ENCODE measurements at places on chromosomes 1 and 21. TPM values are rescaled to one million over a fixed set of nuclear protein-coding genes. Genes with fewer than 3 reads are reported as not detected.

DNA sequence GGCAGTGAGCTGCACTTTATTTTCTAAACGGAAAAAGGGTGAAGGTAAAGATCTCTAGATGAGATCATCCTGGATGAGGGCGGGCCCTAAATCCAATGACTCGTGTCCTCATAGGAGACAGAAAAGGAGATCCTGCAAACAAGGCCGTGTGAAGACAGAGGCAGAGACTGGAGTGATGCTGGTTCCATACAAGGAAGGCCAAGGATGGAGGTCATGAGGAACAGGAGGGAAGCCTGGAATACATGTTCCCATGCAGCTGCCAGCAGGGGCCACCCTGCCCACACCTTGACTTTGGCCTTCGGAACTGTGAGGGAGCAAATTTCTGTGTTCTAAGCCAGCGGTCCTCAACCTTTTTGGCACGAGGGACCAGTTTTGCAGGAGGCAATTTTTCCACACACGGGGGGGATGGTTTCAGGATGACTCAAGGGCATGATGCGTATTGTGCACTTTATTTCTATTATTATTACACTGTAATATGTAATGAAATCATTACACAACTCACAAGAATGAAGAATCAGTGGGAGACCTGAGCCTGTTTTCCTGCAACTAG is 94.3 kb downstream of the PSMG1 start:
- DNase-seq, result no peak

DNA sequence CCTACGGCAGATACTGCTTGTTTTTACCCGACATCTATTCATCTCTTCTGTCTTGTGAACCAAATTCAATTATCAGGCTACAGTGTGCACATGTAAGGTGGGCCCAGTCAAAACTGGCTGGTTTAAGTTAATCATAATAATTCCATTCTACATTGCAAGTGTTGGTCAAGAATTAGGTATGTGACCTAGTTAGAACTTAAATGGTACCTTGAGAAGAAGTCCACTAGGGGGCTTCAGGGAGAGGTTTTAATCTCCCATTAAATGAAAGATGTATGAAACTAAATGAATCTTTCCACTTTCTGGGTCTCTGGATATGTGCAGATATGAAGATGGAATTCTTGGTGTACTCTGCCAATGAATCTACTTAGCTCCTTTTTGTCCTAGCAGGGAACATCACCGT is 187.1 kb downstream of the CDC42BPA start:
- DNase-seq, result no peak

DNA sequence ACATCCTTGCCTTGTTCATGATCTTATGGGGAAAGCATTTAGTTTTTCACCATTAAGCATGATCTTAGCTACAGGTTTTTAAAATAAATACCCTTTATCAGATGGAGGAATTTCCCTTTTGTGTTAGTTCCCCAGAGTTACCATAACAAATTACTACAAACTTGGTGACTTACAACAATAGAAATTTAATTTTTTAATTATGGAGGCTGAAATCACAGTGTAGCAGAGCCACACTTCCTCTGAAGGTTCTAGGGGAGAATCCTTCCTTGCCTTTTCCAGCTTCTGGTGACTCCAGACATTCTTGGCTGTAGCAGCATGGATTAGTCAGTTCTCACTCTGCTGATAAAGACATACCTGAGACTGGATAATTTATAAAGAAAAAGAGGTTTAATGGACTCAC is 18.5 kb downstream of the MIGA1 start:
- DNase-seq, result no peak

DNA sequence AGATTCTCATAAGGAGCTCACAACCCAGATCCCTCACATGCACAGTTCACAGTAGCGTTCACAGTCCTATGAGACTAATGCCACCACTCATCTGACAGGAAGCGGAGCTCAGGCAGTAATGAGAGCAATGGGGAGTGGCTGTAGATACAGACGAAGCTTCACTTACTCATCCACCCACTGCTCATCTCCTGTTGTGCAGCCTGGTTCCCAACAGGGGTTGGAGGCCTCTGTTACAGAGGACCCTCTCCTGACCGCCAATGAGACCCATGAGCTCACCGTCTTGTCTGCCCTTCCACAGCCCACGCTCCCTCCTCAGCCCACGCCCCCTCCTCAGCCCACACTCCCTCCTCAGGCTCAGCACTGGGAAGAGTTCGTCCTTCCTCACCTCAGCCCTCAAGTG is 39.6 kb downstream of the RSPH1 start:
- DNase-seq, result no peak

GRCh38 chr1:12296623-12297022 is 66.8 kb downstream of the VPS13D start:
- no peak for DNase-seq

DNA sequence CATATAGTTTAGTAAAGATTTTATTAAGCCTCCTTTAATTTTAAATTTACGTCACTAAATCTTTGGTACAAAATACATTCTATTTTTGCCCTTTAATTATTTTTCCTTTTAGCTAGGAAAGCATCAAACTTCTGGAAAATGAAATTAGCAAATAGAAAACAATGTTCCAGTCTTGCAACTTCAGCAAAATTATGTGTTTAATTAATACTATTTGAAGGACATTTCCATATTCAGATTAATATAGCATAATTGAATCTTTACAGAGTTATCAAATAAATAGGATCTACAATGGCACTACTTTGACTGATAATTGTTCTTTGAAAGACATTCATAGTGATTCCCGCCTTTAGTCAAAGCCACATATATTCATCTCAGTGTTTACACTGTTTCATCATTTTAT is 904.2 kb downstream of the KCNT2 start:
- DNase-seq, result no peak

DNA sequence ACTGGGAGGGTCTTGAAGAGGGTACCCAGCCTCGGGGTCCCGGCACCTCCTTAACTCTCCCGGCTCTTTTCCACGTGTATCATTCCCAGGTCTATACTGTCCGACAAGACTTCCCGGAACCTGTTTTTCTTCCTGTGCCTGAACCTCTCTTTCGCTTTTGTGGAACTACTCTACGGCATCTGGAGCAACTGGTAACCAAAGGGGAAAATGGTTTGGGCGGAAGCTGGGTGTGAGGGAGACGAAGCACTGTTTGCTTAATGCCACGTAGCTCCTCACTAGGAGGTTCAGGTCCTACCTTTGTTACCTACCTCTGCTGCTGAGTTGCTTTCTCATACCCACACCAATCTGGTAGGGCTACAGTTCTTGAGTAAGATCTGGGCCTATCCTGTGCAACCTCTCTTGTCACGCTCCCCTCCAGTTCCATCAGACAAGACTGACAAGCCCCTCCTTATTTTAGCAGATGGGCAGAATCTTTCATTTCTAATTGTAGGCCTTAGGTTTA is 642 bp downstream of the SLC30A7 start:
- DNase-seq, result no peak

Gene FMO5
- total RNA-seq, result 0.41 TPM

Measured in frontal cortex (tissue), 4 donors.